ENCODE measurements at places on chromosomes 6 and 20.

GRCh38 chr6:97822632-97823031 is 539.6 kb upstream of the MMS22L start:
- no peak for DNase-seq

GRCh38 chr6:117553142-117553541 is 49.2 kb downstream of the GOPC start:
- DNase-seq, result no peak

- no peak for DNase-seq
These were observed 77.1 kb upstream of the SLC22A23 start for GRCh38 chr6:3533981-3534380.

GRCh38 chr6:131946992-131947955 is 3.9 kb downstream of the CCN2 start:
- no peak for DNase-seq

DNA sequence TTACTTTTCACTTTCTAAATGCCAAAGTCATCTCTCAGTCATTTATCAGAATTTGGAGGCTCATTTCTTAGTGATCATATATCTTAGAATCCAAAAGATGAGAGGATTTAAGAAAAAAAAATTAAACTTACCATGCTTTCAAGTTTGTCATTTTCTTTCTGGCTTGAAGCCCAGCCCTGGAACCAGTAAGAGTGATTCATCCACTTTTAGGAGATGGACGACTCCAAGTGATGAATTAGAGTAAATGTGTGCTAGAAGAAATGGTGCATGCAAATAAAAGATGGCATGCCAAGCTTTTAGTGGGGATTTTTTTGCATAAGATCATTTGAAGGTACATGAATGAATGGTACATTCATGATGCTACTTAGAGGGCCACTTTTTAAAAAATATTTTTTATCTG is 20.1 kb downstream of the PLCB1 start:
- DNase-seq, result no peak

DNA sequence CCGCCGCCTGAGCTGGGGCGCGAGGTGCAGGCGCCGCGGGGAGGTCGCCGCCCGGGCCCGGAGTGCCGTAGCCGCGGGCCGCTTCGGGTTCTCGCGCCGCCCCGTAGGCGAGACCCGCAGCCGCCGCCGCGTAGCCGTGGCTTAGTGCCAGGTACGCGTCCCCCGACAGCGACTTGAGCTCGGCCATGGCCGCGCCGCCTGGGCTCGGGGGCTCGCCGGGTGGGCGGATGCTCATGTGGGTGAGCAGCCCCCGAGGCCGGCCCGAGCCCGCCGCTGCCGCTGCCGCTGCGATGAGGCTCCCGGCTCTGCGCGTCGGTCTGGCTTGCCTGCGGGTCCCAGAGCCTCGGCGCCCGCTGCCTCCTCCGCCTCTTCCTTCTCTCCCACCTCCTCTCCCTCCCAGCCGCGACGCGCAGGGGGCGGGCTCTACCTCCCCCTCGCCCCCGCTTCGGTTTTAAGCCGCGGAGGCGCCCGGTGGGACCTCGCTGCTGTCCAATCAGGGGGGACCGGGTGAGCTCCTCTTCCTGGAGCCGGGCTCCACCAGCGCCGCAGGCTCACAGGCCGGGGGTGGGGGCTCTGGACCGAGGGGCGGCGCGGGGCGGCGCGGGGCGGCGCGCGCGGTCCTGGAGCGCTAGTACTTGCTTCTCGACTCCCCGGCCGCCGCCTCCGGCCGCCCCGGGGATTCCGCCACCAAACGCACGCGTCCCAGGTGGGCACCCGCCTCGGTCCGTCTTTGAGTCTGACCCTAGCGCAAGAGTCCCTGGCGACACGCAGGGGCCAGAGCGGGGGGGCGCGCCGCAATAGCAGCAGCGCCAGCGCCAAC is at the start of gene BHLHE23:
TSS of gene BHLHE23 (minus strand) at position 425 of the 820 bp plus-strand sequence. CDS start at position 235, 190 bp downstream.
- no peak for DNase-seq

DNA sequence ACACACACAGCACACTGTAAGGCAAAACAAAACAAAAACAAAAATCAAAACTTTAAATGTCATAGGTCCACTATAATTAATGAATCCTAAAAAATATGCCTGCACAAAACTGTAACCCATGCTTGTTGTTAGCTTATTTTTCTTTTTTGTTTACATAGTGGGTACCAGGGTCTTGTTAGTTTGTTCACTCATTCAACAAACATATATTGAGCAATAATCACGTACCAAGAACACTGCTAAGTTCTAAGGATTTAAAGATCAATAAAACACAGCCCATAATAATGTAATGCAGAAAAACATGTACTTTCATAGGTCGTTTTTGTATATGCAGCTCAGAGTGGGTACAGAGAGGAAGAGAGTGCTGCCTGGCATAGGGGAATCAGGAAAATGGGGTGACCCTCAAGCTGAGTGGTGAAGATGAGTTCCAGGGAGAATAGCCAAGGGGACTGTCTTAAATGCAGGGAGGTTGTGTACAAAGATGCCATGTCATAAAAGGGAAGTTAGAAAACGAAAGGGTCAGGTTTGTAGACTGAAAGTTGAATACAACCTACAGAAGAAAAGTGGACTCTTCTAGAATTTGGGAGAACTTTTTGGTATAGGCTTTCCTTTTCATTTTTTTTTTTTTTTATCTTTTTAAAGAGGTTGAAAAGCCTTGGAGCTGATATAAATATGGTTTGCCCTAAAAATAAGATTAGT is 113.3 kb upstream of the TBX18 start:
- no peak for DNase-seq

GRCh38 chr6:167529444-167530335 is 204.8 kb downstream of the TTLL2 start:
- no peak for DNase-seq

DNA sequence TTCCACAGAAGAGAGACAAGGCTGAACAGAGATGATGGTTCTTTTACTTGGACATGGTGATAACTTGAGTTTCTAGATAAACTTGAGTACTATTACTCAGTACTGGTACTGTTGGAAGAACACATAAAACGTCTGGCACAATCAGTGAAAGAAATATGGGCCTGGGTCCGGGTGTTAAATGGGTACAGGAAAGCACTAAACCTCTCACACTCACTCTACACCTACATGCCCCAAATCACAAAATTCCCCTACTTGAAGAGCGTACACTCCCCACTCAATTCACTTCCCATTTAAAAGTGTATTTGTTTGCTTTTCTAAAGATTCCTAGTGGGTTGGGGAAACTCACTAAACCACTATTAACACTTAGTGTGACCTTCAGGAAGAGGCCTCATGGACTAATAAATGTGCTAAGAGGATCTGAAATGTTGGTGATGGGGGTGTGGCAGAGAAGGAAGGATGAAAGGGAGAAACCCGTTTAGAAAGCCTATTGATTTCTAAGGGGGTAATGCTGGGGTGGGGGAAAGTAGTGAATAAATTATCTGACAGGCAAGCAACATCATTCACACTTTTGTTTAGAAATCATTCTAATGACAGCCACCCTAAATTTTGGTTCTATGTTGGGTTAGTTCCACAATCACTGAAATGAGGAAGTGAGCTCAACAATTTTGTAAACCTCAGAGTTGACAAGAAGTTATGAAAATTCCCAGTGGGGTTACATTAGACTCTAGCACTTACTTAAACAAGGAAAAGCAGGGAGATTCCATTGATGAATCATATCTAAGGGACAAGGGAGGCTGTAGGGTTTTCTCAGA is 222.6 kb upstream of the MARCKS start:
- DNase-seq, result no peak

DNA sequence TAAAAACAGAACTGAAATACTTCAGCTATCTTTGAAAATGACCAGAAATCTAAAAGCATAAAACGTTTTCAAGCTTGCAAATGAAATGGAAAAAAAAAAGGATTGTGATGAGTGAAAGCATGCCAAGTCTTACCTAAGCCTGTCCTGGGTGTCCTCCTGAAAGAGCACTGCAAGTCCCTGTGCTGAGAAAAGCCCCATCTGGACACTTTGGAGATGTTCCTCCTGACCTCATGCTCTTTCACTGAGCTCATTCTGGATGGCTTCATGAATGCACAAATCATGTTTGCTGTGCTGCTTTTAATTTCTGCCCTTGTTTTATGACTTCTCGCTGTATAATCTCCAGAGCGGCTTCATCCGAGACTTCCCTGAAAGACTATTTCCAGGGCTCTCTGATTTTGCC is 136.0 kb downstream of the SOD2 start:
- DNase-seq, result no peak

- DNase-seq, result no peak
These were observed 45.8 kb upstream of the PAK5 start for GRCh38 chr20:9884666-9885065.

DNA sequence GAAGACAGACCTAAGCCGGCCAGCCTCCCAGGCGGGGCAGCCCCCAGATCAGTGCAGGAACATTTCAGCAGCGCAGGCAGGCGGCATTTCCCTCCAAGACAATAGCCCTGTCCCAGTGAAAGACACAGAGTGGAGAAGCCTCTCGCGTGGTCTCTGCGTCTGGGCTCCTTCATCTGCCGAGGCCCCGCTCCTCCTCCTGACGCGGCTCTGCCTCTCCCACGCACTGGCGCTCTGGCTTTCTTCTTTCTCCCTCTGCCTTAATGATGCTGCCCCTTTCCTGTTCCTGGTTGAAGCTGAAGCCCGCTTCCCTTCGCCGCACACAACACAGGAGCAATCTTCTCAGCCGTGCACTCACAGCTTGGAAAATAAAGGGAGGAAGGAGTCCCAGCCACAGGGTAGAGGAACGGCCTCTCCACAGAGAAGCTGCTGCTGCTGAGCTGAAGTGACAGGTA is 347.5 kb downstream of the CDH4 start:
- DNase-seq, result no peak

- DNase-seq, result no peak
These were observed 109.9 kb upstream of the SUPT3H start for GRCh38 chr6:45487645-45488044.

DNA sequence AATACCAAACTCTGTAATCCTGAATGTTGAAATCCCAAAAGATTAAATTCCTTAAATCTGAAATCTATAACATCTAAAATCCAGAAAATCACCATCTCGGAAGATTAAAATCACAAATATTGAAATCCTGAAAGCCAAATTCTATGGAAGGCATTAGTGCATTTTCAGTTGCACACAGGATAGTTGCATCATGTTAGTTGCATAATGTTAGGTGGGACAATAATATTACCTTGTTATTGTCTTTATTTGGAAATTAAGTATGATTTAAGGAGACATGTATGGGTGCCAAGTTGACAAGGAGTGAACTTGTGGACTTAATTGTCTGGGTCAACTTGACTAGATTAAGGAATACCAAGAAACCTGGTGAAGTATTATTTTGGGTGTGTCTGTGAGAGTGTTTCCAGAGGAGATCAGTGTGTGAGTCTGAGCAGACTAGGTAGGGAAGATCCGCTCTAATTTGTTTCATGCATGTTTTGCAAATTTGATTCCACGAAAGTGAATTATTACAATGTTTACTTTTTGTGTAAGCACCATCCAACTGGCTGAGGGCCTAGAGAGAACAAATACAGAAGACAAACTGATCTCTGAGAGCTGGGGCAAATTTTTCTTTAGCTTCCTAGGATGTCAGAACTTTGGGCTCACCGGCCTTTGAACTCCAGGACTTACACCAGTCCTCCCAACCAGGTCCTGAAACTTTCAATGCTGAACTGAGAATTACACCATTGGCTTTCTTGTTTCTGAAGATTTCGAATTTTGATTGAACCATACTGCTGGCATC is 545.1 kb upstream of the IRAK1BP1 start:
- DNase-seq, result no peak

DNA sequence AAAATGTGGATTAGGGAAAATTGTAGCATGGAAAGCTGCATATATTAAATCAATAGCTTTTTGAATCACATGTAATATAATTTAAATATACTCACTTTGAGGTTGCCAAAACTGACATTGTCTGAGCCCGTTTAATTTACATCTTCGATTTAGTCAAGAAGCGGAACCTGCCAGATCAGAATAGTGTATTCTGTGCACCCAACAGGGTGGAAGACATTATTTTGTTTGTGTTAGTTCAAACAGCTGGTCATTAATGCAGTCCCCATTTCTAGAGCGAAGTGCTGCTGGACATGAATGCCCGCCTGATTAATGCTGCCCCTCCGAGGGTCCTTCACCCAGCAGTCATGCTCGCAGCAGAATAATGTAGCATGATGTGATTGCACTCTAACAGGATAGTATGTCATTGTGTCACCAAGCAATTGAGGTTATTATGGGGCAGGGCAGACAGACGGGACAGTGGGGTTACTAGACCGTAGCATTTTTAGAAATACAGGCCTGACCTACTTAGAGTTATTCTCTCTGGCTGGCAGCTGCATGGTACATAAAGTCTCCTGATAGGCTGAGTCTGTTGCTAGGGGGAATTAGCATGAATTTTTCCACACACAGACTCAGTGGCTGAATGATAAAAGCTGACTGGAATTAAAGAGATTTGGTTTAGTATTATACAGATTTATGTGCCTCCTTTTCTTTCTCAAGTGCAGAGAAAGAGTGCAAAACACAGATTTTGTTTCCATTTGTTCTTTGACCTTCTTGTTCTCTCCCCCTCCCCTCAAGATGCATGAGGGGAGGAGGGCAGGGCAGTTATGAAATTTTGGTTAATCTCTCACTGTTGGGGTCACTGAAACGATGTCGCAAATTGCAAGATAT is 147.1 kb downstream of the PRL start:
- DNase-seq, result no peak

DNA sequence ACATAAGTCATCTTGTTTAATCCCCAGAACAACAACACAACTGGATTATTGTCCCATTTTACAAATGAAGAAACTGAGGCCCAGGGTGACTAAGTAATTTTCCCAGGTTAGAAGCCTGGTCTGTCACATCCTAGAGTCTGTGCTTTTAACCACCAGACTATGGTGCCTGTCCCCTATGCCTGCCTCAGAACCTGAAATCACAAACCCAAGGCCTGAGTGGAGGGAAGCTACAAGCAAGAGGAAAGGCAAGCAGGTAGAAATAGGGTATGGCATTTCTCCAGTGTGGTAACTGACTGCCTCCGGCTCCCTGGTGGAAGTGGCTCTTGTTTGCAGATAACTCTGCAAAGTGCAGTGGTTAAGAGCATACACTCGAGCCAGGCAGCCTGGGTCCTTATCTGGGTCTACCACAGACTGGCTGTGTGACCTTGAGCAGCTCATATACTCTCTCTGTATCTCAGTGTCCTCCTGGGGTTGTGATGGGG is 2.5 kb downstream of the TMEM63B start:
- no peak for DNase-seq

- DNase-seq, result no peak
These were observed 98.8 kb upstream of the HDGFL1 start for GRCh38 chr6:22470454-22471131.

GRCh38 chr6:71403422-71404134 is 115.0 kb downstream of the OGFRL1 start:
- DNase-seq, result no peak

GRCh38 chr6:126148853-126149252 is 162.5 kb downstream of the TRMT11 start:
- DNase-seq, result no peak

DNA sequence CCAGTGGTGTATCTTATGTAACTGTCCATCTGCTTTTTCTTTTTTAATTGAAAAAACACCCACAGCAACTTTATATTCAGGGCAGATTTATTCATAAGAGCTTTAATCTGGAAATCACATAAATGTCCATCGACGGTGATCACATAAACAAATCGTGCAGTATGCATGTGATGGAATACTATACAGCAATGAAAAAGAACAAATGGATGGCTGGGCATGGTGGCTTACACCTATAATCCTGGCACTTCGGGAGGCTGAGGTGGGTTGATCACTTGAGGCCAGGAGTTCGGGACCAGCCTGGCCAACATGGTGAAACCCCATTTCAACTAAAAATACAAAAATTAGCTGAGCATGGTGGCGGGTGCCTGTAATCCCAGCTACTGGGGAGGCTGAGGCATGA is 39.1 kb downstream of the VSTM2L start:
- no peak for DNase-seq
